Fibroblast of skin of right biceps (primary cell): ENCODE measurements at places on chromosomes 13 and 19.
A peak's percentile ranks its signal among the peaks of the same experiment; 100 is the strongest.

DNA sequence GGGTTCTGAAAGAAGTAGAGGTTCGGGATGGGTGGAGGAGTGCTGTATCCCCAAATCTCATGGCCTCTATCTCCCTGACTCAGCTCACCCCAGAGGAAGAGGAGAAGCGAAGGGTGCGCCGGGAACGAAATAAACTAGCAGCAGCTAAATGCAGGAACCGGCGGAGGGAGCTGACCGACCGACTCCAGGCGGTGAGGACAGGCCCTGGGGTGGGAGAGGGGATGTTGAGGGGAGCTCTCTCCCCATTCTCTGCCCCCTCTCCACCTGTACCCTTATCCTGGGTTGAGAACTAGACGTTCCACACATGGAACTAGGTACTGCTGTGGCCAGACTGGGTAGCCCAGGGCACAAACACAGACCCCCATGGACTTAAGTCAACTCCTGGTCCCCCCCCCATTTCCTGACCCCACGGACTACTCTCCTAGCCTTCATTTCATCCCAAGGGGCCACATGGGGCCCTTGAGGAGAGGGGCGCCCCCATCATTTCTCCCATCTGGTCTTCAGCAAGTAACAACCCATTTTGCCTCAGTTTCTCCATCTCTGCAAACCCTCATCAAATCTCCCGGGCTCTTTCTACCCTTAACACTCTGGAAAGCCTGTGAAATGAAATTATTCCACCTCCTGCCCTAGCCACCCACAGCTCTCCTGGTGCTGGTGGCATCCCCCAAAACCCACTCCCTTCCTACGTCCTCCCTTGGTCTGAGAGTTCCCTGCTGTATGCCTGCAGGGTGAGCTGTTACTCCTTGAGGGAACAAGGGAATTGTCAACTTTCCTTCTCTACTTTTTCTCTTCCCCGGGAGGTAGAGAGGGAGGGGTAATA lies 3.5 kb downstream of the FOSB start:
- DNase-seq = no peak

DNA sequence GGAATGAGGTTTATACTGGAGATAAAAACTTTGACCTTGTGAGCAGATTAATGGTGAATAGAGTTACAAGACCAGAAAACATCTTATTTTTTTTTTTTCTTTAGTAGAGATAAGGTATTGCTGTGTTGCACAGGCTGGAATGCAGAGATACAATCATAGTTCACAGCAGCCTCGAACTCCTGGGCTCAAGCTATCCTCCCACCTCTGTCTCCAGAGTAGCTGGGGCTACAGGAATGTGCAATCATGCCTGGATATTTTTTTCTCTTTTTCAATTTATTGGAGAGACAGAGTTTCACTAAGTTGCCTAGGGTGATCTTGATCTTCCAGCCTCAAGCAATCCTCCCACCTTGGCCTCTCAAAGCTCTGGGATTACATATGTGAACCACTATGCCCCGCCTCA lies 2139.1 kb downstream of the PCDH9 start:
- no peak for DNase-seq

DNA sequence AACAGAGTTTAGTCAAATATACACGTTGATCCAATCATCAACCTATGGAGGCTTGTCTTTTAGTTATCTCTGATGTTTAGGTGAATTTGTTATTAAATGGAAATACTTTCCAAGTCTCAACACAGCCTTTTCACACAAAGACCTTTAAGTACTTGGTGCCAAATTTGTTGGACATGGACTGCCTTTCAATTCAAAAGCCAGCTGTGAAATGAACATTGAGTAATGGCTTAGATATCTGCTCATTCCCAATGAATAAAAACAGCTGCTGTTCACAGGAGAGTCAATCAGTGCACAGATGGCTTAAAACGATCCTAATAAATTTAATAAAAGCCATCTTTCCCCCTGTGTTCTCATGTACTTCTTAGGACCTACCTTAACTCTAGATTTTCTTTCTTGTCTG lies 19.9 kb upstream of the DHRS12 start:
- DNase-seq = no peak

DNA sequence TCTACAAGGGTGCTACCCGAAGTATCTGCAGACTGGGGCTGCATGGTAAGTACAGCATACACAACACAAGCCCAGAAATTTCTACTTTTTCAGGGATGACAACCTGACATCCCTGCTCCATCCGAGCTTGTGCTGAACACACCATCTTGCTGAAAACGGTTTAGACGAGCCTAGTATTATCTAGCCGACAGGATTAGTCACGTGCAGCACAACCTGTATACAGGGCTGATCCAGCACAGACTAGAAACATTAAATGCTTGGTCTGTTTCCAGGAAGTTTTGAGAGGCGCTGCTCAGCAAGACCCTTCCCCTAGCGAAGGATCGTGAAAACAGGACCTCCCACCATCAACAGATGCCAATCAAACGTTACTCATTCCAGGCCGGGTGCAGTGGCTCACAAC lies 4.2 kb downstream of the SMIM7 start:
- DNase-seq = no peak

DNA sequence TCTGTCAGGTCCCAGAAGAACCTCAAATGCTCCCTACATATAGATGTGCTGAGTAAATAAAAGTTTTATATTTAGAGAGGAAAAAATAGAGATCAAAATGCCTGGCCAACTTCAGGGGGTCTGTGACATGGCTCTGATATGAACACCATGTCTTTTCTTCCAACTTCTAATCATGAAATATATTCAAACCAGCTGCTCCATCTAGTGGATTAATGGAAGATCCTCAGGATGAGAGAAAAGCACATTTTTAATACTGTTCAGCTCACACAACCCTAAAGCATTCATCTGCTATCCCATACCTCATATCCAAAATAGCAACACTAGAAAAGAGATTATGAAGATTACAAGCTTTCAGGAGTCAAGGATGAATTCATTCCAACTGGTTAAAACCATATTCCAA lies 56.0 kb upstream of the DOCK9 start:
- peak; percentile 40 for DNase-seq

GRCh38 chr19:49455773-49456172 lies 2.7 kb downstream of the ALDH16A1 start:
- no peak for DNase-seq

DNA sequence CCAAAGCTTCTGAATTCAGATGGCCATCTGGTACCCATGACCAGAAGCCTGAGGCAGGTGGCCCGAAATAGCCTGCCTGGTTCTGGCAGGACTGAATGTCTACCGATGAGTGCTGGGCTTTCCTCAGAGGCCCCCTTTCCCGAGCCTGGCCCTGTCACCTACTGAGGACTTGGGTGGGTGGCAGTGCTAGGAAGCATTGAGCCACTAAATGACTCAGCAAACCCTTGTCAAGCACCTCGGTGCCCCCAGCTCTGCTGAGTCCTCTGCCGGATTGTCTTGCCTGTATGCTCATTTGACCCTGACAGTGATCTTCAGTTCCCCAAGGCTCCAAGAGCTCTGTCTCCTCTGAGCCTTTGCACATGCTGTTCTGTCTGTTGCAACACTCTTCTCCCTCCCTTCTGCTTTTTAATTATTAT lies 17.9 kb downstream of the PPP1R37 start:
- no peak for DNase-seq

DNA sequence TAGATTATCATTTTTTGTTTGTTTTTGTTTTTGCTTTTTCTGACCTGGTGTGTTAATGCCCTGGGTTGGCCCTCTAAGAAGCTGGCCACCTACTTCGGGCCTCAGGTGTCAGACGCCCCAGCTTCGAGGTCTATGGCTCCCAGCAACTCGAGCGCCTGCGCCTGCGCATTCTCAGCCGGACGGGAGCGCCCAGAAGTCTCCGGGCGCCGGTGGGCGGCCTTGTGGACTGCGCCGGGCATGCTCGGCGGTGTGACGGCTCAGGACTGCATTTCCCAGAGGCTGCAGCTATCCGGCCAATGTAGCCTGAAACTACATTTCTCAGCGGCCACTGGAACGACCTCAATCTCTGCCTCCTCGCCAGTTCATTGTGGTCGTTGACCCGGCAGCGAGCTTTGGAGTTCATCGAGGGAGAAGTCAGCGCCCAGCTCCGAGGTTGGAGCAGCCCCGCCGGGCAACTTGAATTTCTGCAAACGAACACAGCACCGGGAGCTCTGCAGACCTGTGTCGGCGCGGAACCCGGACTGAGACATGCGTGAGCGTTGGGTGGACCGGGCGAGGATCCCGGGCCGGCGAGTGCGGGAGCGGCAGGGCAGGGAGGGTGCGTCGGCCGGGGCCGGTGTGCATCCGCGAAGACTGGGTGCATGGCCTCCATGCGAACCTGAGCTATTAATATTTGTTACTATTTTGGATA lies at the start of gene ZNF30:
ZNF30 (plus strand) TSS at position 219 of the 691 bp plus-strand sequence. CDS start 3,045 bp downstream, outside the sequence.
- DNase-seq = peak; percentile 88

- no peak for DNase-seq
Observed at GRCh38 chr13:108549934-108550333, 79.5 kb upstream of the MYO16 start.

DNA sequence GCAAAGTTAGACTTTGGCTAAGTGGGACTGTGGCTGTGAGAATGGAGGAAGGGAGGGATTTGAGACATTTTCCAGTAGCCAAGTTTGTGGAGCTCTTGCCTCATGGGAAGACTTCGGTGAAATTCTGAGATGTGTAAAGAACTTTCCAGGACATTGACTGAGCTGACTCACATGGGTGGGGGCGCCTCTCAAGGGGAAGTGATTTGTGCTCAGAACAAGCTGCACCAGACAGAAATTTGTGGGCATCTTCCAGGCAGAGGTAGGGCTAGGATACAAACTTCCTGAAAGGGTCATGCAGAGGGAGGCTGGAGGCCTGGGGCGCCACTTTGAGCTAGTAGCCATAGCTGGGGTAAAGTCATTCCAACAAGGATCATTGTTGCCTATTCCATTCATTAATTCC lies 9.8 kb upstream of the SIGLEC10 start:
- no peak for DNase-seq

DNA sequence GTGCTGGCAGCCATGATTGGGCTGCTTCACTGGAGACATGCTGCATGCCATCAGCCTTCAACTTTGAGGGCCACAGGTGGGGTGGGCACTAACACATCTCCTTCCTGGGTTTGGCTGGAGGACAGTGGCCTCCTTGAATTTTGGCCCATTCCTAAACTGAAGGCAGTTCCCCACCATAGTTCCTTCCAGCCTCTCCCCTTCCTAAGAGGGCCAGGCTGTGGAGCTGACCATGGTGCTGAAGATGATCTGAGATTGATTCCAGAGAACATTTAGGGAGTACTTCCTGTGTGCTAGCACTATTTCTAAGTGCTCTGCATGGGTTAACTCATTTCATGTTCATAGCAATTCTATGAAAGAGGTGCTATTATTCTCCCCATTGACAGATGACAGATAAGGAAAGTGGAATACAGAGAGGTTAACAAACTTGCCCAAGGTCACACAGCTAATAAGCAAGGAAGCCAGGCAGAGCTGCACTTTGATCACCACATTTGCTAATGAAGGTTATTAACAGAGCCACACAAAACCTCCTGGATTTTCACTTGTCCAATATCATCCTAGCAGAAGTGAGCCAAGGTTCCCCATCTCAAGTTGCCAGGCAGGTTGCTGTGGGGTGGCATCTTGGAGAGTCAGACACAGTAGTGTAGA lies 175.3 kb downstream of the ZIC5 start:
- peak; percentile 51 for DNase-seq

DNA sequence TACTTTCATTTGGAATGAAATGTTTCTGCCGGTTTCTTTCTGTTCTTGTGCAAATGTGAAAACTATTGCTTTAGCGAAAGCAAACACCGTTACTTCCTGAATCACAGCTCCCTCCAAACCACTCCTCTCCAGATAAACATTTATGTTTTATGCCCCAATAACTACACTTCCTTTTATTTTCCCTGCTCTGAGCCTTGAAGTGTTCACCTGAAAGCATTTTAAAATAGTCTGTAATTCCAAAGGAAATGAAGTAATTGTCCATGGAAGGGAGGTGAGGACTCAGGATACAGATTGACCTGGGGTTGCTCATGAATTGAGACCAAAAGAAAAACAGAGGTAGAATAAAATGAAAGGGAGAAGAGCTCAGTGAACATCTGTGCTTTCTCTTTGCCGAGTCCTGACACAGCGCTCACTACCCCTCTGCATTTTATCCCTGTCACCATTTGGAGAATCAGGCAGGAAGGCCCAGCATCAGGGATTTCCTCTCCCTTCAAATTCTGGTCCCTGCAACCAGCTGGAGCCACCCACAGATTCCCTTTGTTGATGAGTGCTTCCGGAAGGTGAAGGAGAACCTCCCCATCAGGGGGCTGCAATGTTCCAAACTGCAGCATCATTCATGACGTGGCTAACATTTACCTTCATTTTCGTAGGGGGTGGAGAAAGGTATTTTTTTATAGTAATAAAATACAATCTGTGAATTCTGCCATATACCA lies 171.9 kb downstream of the ITGBL1 start:
- DNase-seq = no peak

DNA sequence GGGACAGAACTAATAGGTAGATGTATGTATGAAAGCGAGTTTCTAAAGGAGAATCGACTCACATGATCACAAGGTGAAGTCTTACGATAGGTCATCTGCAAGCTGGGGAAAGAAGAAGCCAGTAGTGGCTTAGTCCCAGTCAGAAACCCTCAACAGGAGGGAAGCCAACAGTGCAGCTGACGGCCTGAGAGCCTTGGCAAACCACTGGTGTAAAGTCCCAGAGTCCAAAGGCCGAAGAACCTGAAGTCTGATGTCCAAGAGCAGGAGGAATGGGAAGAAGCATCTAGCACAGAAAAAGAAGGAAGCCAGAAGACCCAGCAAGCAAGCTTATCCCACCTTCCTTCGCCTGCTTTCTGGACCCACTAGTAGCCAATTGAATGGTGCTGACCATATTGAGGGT lies 507.6 kb upstream of the ARGLU1 start:
- no peak for DNase-seq
